ENCODE measurements at places on chromosomes 2 and 18.

GRCh38 chr2:216621292-216621691 lies 11.9 kb upstream of the IGFBP2 start:
- DNase-seq = no peak

DNA sequence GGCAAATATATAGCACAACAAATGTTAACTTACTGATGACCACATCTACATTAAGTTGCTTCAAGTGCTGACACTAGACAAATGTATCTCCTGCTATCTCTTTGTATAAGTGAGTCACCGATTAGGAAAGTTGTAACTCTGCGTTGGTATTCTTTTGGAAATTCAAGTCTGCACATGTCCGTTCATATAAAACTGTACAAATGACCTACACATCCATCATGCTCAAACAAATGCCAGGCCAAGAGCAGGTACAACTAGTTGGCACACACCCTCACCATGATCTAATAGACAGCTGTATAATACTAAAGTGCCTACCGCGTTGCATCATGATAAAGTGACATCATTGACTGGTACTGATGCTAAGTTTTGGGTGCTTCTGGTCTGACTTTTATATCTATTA lies 141.1 kb downstream of the RBMS1 start:
- no peak for DNase-seq

DNA sequence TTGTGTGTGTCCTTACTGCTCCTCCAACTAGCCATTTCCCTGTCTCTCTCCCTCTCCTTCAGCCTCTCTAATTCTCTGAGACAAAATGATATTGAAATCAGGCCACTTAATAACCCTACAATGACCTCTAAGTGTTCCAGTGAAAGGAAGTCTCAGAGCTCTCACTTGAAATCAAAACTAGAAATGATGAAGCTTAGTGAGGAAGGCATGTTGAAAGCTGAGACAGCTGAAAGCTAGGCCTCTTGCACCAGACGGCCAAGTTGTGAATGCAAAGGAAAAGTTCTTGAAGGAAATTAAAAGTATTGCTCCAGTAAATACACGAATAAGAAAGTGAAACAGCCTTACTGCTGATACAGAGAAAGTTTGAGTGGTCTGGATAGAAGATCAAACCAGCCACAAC lies 72.9 kb downstream of the PRKCE start:
- peak; percentile 53 for DNase-seq

- no peak for DNase-seq
These were observed 365.5 kb upstream of the KLHL29 start for GRCh38 chr2:23019476-23019875.

DNA sequence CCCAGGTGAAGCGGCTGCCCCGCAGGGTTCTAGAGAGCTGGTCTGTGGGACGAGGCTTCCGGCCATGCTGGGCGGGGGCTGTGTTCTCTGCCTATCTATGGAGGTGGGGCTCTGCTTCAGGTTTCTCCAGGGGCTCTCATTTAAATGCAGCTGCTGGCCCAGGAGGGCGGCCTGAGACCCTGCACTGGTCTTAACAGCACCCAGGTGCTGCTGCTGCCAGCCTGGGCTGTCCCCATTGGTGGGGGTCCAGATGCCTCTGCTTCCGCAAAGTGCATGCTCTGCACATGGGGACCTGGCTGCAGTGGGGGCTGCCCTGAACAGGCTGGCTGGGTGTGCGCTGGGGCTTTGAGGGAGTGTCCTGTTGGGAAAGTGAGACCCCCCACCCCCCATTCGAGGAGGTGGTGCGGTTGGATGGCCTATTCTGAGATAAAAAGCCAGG lies 29.7 kb upstream of the ALLC start:
- DNase-seq = no peak

GRCh38 chr18:58064406-58064998 lies 20.5 kb downstream of the NEDD4L start:
- no peak for DNase-seq

- DNase-seq = no peak
These were observed 36.2 kb downstream of the CAPN13 start for GRCh38 chr2:30770816-30771576.

DNA sequence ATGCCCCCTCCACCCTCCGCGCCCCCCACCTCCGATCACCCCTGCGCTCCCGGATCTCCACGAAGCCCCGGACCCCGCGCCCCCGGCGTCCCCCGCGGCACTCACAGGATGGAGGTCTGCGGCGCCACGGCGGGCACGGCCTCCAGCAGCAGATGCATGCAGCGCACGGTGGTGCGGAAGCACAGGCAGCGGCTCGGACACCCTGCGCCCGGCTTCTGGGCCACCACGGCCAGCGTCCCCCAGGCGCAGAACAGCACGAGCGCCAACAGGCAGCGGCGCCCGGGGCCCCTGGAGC lies 217 bp downstream of the PXDN start:
- no peak for DNase-seq
